ENCODE measurements at places on chromosomes 3 and 15.

GRCh38 chr3:43753741-43754715 is 63.3 kb downstream of the ABHD5 start:
- DNase-seq, result no peak

DNA sequence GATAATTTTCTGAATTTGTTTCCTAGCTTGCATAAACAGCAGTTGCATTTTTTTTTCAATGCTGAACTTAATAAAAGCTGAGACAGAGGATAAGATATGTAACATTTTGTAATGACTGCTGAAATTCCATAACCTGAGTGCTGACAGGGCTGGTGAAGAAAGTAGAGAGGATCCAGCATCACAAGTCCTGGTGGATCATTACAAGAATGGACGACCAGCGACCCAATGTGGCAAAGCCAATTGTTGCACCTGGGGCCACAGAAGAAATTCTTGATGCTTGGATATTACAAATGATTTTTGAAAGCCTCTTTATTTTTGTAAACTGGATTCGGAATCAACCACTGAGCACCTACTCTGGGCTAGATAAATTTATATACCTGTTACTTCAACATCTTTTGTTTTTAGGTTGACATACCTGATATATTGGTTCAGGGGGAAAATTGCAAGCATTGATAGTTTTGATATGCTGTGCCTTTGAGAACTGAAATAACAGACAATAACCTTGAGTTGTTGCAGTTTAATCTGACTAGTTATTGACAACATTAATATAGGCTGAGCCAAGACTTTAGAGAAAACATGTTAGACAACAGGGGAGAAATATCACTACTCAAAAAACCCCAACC is 3.9 kb upstream of the ACTL6A start:
- peak; percentile 21 for DNase-seq

DNA sequence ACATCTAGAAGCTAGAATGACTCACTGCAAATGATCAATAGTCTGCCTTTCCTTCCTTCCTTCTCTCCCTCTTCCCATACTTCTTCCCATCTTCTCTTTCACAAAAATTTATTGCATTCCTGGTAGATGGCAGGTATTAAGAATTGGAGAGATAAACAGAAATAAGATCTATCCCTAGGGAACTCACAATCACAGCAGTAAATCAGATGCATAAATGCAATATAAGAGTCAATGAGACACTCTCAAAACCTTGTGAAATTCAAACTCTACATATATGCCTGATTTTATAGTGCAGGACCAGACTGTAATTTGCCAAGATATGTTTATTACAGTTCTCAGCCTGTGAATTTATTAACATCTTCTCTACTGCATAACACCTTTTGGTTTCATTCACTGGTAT is 78.3 kb upstream of the ARL6 start:
- DNase-seq, result no peak

DNA sequence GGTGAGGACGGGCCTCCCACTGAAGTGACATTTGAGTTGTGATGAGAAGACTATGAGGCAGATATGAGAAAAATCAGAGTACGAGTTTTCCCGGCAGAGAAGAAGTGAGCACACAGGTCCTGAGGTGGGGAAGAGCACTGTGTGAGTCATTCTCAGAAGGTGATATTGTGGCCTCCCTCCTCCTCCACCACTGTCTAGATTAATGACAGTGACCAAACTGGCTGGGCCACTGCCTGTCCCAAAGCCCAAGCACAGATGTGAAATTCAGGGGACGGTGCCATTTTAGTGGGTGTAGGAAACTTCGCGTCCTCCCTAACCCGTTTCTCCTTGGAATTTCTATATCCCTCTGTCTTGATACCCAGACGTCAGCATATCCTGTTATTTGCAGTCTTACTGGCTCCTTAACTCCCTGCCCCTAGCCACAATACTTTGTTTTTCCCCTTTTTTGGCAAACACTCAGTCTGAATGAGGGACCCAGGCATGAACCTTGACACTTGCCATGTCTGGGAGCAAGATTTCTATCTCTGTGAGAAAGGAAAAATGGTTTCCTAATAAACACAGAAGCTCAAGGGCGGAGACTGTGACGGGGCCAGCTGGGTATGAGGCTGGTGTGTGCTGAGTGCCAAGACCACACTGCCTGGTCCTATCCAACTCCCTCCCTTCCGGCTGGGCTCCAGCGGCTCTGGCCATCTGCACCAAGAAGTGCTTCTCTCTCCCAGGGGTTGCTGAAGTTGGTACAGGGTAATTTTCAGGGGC is 15.2 kb downstream of the PRICKLE2 start:
- no peak for DNase-seq

- DNase-seq, result peak; percentile 77
Measured at GRCh38 chr15:65832549-65833364, 36.5 kb upstream of the RAB11A start.

DNA sequence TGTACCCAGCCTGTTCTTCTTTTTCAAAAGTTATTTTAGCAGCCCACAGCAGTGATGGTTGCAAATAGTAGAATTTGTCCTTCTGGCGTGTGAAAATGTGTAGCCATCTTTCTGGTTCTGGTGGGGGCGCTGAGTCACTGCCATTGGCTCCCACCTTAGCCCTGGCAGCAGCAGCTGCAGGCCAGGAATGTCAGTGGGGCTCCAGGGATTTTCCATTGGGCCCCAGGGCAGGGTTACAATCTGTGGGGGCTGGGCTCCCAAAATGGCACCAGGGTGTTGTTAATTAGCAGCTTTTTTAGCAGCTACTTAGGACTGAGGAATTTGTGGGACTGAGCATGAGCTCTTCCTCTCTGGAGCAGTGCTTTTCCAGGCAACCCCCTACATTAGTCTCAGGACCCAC is 38.9 kb downstream of the TOPAZ1 start:
- DNase-seq, result no peak

- DNase-seq, result no peak
Measured at GRCh38 chr3:4581498-4581897, 88.3 kb downstream of the ITPR1 start.

- no peak for DNase-seq
Measured at GRCh38 chr3:88059380-88060170, 520 bp downstream of the ZNF654 start.

- DNase-seq, result no peak
Measured at GRCh38 chr3:113174801-113175485, 36.4 kb upstream of the BOC start.

GRCh38 chr3:50237754-50238548 is 1.9 kb downstream of the GNAI2 start:
- DNase-seq, result no peak

DNA sequence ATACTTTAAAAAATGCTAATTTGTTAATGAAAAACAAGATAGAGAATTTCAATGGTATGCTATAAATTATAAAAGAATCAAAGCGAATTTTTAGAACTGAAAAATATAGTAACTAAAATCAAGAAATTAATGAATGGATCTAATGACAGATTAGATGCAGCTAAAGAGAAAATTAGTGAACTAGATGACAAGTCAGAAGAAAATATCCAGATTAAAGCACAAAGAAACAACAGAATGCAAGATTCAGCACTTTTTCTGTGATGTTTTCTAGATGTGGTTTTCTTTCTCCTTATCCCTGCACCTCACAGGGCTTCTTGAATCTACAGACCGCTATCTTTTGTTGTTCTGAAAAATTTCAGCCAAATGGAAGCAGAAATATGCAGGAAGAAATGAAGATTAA is 54.4 kb downstream of the INO80 start:
- no peak for DNase-seq

GRCh38 chr3:107430996-107431245 is 53.7 kb downstream of the CCDC54 start:
- DNase-seq, result no peak

GRCh38 chr3:49802719-49803464 is at the start of gene INKA1:
INKA1 (plus strand) TSS chr3:49803261; CDS start chr3:49803393, 132 bp downstream.
- no peak for DNase-seq

- DNase-seq, result no peak
Measured at GRCh38 chr3:38347421-38348200, 1.0 kb downstream of the XYLB start.

DNA sequence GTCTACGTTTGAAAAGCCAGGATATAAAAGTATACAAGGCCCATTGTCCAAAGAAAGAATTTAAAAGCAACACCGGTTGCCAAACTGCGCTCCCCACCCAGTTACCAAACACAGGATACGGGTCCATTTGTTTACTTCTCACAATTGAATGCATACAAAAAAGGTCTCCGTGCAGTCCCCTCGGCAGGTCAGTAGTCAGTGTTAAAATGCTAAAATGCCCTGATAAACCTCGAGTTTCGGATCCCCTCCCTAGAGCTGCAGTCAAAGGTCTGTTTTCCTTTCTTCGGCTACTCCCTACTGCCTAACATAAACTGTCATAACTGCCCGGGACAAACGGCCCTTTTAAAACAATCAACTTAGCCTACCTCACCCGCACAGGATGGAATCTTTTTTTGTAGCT is 534.6 kb downstream of the FOXP1 start:
- DNase-seq, result no peak

- peak; percentile 51 for DNase-seq
Measured at GRCh38 chr3:113214917-113215595, 3.7 kb downstream of the BOC start.

DNA sequence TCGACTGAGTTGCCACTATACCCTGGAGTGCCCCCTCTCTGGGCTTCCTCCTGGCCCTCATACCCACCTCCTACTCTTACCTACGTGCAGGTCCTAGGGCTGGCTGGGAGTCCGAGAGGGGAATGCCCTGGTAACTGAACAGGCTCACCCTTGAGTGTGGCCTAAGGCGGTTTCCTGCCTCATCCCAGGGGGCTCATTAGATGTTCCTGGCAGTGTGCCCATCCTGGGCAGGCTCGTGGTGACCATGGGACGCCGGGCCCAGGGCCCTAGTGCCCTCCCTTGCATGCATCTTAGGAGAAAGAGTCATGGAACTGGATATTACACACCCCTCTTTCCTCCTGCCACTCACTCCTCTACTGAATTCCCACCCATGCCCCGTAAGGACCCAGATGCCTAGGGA is 2.8 kb downstream of the SEMA4B start:
- no peak for DNase-seq

Measured in AG04449 (cell line).